CD4-positive, alpha-beta T cell treated with Interleukin-4 for 1 hour (primary cell): ENCODE measurements at places on chromosomes 1 and 21.

GRCh38 chr1:51897699-51898031 lies 19.1 kb upstream of the NRDC start:
- DNase-seq: no peak

GRCh38 chr1:37556712-37557196 lies at the start of gene DNALI1:
Gene DNALI1 (plus strand): TSS chr1:37556940. CDS start chr1:37556995, 55 bp downstream.
- DNase-seq: peak; percentile 33

- no peak for DNase-seq
Observed at GRCh38 chr1:14782741-14783591, 184.5 kb downstream of the KAZN start.

DNA sequence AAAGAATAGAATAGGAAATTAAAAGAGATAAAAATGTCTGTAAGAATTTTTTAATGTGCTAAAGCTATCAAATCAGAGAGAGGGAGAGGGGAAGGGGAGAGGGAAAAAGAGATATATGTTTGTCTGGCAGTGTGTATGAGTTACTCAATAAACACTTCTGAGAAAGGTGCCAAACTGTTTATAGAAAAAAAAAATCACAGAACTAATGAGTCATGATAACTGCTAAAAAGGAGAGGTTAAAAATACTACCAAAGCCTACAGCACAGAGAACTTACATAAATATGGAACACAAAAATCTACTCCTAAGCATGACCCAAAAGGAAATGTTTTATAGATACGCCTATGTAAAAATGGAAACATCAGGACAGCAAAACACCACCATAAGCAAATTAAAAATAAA lies 45.4 kb downstream of the SELENOF start:
- no peak for DNase-seq

GRCh38 chr1:145784409-145784808 lies 39.5 kb downstream of the RNF115 start:
- no peak for DNase-seq

DNA sequence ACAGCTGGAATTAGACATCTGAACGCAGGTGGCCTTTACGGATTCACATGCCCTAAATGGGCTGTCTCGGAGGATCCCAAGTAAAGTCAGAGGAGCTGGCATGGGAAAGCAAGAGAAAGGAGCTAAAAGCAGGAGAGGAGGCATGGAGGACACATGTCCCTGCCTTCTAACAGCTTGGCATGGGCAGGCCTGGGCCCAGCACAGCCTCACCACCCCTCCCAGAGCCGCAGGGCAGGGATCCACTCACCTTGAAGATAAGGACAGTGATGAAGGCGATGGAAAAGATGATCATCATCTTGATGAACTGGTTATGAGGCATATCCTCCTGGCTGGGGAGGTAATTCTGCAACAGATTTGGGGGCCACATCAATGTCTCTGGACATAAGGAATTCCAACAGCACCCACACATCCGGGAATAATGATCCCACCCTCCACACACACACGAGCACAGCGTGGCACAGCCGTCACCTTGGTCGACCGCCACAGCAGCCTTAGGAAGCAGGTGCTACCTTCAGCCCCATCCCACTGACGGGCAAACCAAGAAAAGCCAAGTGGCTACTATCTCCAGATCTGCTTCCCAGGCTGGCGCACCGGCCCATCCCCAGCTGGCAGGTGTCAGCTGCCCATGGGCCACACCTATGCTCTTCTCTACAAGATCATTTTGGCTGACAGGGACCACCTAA lies 14.1 kb upstream of the MATN1 start:
- no peak for DNase-seq

DNA sequence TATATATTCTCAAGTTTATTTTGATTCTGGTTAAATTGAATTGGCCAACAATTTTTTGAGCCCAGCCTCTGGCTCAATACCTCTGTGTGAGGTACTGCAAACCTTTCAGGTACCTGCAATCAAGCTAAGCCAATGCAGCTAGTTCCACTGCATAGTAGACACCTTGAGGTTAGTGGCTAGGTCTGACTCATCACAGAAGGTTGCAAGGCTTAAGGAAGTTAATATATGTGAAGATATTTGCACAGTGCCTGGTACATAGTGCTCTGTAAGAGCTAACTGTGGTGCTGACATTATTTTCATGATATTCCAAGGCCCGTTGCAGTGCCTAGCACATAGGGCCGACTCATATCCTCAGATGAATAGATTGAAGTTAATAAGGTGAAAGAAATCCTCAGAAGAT lies 330.5 kb upstream of the KAZN start:
- DNase-seq: no peak

- DNase-seq: no peak
Observed at GRCh38 chr1:62321446-62321845, 2.2 kb upstream of the KANK4 start.

GRCh38 chr1:167332503-167332902 lies 111.8 kb downstream of the POU2F1 start:
- no peak for DNase-seq

DNA sequence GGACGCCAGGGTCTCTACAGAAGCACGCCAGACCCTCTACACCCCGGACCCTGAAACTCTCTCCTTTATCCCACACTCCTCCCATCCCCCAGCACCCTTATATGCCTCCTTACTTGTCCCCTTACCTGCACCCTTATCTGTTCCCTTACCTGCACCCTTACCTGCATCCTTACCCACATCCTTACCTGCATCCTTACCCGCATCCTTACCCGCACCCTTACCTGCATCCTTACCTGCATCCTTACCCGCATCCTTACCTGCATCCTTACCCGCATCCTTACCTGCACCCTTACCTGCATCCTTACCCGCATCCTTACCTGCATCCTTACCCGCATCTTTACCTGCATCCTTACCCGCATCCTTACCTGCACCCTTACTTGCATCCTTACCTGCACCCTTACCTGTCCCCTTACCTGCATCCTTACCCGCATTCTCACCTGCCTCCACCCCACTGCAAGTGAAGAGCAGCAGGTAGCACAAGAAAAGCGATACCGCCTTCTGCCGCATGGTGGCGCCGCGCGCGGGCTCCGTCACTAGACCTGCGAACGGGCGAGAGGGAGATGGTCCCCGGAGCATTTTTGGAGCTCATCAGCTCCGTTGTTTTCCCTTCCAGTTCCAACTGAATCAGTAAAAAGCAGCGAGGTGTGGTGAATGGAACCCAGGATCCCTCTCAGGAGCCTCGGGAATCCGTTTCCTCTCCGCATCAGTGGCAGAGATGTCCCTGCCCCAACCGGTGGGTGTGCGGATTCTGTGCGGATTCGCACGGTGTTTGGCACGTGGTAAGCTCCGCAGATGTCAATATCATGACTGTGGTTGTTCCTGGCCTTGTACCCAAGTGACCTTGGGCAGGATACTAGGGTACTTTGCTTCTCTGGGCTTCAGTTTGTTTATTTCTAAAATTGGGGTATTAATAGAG lies 2.9 kb downstream of the IFI6 start:
- DNase-seq: peak; percentile 84

- no peak for DNase-seq
Observed at GRCh38 chr1:174740249-174740968, 259.3 kb upstream of the CACYBP start.

DNA sequence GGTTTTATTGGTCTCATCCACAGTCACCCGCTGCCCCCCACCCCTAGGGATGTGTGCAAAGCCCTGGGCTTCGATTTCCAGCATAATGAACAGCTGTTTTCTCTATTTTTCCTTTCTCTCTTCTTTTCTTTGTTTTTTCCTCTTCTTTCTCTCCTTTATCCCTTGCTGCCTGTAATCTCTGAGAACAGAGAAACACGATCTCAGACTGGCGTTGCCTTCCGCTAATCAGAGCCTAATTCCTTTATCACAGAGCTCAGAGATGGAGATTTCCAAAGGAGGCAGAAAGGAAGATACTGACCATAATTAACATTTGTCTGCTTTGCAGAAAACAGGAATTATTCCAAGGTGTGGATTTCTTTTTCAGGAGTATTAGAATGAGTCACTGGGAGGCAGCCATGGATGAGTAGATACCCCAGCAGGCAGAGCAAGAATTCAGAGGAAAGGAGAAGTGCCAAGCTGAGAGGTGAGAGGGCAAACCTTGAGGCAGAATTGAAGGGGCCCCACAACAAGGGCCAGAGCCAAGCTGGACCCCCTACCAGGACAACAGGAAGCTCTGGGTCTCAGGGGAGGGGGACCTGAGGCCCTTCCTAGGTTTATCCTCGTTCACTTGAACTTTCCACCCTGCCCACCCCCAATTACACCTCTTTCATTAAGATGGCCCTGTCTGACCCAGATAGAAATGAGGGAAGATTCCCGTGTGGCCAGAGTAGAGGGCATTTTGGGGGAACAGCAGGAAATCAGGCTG lies 33.3 kb downstream of the MATN1 start:
- DNase-seq: no peak

DNA sequence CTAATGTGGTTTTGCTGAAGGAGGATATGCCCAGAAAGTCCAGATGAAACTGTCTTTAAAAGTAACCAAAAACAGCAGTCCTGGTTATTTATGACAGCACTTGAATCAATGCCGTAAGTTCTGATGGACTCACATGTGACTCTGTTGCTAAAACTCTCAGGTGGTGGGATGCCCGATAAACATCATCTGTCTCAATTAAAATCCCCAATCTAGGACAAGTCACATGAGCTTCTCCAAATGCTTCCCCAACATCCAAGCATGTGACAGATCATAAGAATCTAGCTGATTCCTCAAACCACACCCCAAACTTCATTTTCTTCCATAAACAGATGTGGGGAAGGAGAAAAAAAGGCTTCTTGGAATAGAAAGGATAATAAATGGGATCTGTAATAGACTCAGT lies 786 bp upstream of the CTSK start:
- no peak for DNase-seq

- no peak for DNase-seq
Observed at GRCh38 chr1:49036700-49037099, 260.0 kb upstream of the BEND5 start.

- DNase-seq: no peak
Observed at GRCh38 chr1:243364866-243365265, 109.0 kb downstream of the SDCCAG8 start.
